NCI-H2029 treated with DMSO at 0.1 percent for 48 hours (cell line): ENCODE measurements at places on chromosomes 1 and 21.

- DNase-seq, result no peak
These were observed 111.8 kb downstream of the OSBPL9 start for GRCh38 chr1:51728611-51729155.

- DNase-seq, result no peak
These were observed 29.1 kb upstream of the FMO3 start for GRCh38 chr1:171061425-171062143.

GRCh38 chr1:95584315-95584714, 350.3 kb downstream of the RWDD3 start:
- no peak for DNase-seq

DNA sequence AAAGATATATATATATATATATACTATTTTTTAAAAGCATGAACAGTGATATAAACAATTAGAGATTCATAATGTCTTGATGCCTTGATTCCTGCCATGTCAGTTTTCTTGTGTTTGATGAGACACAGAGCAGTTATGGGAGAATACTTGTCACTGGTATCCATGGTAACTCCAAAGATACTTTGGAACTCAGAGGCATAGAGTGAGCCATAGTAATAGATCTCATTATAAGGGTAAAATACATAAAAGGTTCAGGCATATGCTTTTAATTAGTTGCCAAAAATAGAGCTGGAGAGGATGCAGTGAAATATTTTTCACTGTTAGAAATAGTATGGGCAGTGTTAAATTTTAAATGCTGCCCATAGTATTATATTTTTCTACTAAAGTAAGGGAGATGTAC, 134.1 kb downstream of the SYT14 start:
- no peak for DNase-seq

GRCh38 chr1:233042834-233043233, 92.4 kb downstream of the NTPCR start:
- no peak for DNase-seq
